ENCODE measurements at places on chromosomes 4 and X.

DNA sequence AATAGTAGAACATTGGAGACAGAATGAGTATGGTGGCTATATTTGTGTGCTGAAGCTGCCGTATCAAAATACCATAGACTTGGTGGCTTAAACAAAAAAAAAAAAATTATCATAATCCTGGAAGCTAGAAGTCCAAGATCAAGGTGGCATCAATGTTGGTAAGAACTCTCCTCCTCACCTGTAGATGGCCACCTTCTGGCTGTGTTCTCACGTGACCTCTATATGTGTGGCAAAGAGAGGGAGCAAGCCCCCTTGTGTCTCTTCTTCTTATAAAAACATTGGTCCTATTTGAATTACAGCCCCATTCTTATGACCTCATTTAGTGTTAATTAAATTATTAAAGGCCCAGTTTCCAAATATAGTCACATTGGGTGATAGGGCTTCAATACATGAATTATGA, 1640.9 kb upstream of the PCDH7 start:
- DNase-seq: no peak

GRCh38 chrX:139864640-139865039, 68.2 kb downstream of the ATP11C start:
- DNase-seq: no peak

DNA sequence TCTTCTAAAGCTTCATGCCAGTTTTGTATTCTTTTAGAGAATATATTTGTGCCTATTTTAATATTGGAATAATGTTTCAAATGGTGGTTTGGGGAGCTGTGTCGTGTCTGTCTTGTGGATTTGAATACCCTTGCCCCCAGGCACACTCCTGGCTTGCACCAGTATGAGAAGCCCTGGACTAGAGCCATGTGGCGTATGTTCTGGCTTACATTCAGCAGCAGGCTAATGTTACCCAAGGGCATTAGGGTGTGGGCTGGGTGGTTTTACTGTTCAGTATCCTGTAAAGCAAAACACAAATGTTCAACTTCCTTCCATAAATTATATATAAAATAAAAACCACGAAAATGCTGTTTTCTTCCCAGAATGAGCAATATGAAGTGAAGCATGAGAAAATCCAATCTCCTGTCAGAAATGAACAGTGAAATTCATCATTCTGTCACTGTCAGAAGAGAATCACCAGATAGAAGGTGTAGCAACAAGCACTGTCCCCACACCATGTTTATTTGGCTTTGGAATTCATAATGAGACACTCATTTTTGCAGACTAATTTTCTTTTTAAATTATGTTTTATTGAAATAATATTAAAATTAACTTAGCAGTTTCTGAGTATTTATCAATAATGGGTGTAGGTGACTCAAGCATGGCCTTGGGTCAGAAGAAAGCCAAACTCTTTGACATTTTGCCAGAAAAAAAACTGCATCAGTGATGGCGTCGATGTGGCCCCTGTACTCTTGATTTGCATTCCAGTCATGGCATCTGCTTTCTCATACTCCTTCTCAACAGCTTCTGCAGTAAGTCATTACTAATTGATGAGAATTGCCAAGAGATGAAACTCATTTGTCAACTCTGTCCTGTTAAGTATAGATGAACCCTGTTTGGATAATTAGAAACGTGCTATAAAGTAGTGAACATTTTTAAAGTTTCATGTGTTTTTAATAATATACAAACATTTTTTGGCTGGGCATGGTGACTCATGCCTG, 43.8 kb downstream of the WWC2 start:
- DNase-seq: peak; percentile 57

DNA sequence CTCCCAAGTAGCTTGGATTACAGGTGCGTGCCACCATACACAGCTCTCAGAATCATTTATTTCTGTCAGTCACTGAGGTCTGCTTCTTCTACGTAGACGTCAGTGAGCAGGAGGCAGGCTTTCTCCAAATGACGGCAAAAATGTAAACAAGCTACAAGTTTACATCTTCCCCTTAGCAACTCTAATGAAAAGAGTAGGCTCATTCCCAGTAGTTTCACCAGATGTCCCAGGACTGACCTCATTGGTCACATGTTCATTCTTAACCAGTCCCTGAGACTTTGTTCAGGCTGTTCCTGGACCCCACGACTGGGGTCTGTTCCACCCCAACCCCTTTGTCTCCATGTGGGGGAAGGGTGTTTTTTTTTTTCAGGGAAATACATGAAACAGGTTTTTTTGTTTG, 67.1 kb downstream of the TENM3 start:
- DNase-seq: no peak

DNA sequence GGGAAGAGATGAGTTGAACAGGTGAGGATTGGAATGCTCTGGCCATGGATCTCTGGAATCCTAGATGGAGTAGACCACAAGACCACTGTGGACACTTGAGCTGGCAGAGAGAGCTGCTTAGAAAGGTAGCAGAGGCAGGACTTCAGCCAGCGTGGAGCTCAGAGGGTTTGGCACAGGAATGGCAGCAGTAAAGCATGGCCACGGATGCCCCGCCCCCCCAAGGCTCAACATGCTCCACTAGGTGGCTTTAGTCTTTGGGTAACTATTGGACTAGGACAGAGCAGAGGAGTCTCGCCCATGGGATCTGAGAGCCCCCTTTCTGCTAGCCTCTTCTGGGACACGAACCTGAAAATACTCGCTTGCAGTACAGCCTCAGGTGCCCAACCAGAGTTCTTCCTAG, 150.1 kb upstream of the NEIL3 start:
- DNase-seq: no peak

DNA sequence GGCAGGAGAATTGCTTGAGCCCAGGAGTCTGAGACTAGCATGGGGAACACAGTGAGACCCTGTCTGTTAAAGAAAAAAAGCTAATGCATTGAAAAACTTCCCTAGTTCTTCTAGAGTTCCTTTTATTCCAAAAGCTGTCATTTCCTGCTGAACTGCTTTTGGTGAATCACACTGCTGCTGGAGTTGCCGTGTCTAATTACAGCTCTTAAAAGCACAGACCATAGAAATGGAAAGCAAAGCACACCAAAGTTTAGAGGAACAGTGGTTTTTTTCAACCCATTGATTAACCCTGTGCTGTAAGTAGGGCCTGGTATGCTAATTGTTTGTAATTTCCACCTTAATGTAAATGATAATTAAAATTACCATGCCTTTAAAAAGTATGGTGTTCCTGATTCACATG, 52.4 kb downstream of the SEPTIN11 start:
- no peak for DNase-seq

DNA sequence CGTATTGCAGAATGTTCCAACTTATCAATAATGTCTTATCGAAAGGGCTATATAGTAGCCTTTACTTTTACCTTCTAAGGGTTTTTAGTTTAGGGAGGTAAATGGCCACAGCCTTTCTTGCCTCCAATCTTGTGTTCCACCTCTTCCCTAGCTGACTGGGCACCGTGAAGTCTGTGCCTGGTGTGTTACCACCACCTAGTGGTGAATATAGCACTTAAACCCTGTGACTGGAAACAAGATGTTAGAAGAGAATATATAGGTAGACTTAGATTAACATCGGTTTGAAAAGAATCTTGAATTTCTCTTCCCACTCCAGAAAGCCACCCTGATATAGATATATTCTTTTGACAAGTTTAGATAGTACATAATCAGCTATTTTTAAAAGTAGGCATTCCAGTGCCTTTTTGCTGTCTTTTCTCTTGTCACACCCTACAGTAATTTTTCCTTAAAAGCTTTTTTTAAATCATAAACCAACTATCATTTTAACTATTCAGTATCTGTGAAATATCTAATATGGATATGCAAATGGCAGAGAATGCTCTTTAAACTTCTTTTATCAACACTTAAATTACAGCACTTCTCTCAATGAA, 27.8 kb upstream of the ADH7 start:
- DNase-seq: peak; percentile 3

DNA sequence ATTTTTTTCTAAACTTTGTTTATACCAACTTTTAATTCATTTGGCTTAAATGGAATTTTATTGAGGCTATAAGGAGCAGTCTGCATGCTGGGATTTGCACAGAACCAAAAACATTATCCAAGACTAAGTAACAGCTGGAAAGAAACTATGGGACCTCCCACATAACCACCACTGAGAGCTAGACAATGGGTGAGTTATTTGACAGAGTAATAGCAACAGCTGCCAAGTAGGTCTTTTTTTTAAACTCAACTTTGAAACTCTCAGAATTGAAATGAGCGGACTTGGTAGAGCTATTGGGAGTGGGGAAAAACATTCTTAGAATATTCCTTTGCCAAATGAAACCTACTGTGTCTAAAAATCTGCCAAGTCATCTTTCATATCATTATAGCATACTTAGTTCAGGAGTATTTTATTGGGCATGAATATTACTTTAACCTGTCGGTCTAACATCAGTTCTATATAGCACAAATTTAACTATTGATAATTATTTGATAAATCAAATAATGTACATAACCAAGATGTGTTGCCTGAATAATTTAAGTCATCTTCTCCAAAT, 1428.0 kb downstream of the PCDH7 start:
- DNase-seq: no peak

DNA sequence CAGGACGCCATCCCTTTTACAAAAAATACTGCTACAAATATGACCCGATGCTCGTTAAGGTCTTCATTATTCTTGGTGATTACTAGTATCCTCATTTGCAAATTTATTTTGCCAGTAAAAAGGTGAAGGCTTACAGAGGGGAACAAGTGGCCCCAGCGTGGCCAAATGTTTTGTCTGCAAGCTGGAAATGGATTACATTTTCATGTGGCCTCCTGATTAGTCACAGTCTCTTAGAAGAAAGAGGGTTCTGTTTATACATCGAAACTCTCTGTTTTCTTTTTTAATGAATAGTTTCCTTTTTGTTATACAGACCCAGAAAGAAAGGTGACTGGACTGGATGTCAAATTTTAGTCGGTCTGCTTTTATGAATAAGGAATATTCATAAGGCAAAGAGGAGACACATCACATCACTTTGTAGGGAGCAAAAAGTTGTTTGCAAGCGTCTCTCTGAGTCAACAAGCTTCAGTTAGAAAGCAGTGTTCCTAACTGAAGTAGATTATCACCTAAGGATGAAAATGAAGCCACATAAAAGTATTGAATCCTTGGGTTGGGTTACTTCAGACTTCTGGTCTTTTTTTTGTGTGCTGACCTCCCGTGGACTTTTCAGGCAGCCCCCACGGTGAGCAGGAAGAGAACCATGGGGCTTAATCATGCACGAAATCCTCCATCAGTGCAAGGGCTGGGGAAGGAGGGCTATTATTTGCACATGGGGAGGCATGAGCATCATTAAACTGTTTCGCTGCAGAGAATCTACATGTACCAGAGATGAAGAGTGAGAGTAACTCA, 125.6 kb downstream of the ARSF start:
- DNase-seq: no peak

DNA sequence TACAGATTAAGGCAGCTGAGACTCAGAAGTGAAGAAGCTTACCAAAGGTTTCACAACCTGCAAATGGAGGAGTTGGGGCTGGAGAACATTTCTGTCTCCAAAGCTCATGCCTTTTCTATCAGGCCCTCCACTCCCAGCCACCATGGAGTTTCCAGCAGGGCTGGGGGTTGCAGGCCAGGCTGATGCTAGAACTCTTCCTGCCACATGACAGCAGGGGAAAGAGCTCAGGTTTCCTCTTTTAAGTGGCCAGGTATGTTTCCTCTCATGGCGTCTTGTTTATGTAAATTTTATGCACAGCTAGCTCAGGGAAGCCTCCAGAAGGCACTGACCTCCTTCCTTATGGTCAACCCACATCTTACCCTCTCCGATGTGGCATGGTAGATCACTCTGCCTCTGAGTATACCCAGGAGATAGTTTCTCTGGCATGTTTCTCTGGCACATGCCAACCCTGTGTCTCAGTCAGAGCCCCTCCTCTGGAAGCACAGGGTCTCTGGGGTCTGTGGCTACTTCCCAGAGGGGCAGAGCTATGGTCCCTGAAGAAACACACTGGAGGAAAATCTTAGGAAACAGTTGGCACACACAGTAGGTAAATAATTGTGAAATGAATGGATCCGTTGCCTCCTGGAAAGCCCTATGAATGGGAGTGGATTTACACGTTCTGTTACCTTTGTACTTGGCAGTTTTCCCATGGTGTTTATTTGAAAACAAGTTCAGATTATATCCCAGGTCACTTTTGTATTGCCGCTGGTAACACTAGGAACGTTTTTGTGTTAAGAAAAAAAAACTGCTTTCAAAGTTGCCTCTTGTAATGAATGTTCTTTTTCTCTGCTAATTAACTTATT, 28.9 kb downstream of the PDK3 start:
- DNase-seq: no peak

DNA sequence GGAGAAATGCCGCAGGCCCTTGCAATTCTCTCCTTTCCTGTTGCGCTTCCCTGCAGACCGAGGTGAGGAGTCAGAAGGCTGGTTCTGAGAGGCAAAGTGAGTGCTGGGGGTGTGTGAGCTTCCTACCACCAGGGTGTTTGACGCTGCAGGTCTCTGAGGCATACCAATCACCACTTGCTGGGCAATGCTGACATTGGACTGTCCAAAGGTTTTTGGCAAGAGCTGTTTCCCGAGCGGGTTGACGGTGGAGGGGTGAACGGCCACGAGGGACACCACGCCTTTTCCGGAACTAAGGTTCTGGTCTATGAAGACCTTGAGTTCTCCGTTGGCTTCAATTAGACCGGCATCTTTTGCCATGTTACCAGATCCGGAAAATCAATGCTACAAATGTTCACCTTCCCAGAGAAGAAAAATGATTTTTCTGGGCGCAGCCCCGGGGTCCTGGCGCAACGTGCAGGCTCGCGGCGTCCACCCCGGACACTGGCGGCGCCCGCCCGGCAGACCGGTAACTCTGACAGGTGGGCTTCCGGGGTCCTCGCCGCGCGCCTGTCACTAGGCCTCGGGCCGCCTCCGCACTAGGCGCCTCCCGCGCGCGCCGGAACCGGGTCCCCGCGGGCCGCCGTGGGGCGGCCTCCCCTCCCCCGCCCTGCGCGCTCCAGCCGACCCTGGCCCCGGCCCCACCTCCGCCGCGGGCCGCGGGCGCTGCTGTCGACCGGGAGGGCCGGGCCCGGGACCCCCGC, 44.9 kb upstream of the FAM47C start:
- no peak for DNase-seq

DNA sequence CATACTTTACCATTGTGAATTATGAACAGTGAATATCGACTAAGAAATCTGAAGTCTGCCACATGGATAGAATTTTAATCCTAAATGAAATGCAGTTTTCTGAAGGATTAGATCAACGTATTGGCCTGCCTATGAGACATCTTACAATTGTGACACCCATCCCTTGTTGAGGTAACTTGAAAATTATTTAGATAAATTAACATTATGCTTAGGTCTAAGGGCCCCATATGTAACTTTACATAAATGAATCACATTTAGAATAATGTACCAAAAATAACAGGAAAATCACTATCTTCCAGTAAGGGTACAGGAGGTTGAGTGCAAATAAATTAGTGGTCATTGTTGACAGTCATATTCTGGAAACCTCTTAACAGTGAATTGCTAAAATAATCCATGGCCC, 13.5 kb downstream of the XAGE5 start:
- no peak for DNase-seq

- DNase-seq: no peak
Measured at GRCh38 chr4:67615119-67615518, 56.6 kb downstream of the STAP1 start.

- DNase-seq: no peak
Measured at GRCh38 chr4:1938027-1938426, 66.8 kb downstream of the NSD2 start.
